Cardiac septum (tissue), 1 donor: ENCODE measurements at places on chromosomes 11 and 22. TPM values are rescaled to one million over a fixed set of nuclear protein-coding genes. Genes with fewer than 3 reads are reported as not detected.

The SBF2 gene
- total RNA-seq: 27.9 TPM

The ART1 gene
- total RNA-seq: 1.3 TPM

The MYBPC3 gene
- 1,860 TPM for total RNA-seq

The WDR74 gene
- total RNA-seq: 22.8 TPM

The POU2AF1 gene
- total RNA-seq: 0.13 TPM

The ELFN2 gene
- 0.03 TPM for total RNA-seq

The RFPL2 gene
- total RNA-seq: not detected

The GP1BB gene
- 5.5 TPM for total RNA-seq

- DNase-seq: no peak
Observed at GRCh38 chr11:120923866-120924508, 99.9 kb upstream of the TBCEL start.

GRCh38 chr22:19214078-19214473, 35.5 kb upstream of the SLC25A1 start:
- DNase-seq: no peak

- DNase-seq: peak; percentile 62
Observed at GRCh38 chr22:30889996-30890480, 78.5 kb downstream of the MORC2 start.

- DNase-seq: no peak
Observed at GRCh38 chr11:131044851-131045250, 128.6 kb upstream of the SNX19 start.

- DNase-seq: no peak
Observed at GRCh38 chr11:1632053-1632714, 2.6 kb downstream of the KRTAP5-5 start.

GRCh38 chr11:67158221-67158620, 39.2 kb downstream of the KDM2A start:
- DNase-seq: no peak

DNA sequence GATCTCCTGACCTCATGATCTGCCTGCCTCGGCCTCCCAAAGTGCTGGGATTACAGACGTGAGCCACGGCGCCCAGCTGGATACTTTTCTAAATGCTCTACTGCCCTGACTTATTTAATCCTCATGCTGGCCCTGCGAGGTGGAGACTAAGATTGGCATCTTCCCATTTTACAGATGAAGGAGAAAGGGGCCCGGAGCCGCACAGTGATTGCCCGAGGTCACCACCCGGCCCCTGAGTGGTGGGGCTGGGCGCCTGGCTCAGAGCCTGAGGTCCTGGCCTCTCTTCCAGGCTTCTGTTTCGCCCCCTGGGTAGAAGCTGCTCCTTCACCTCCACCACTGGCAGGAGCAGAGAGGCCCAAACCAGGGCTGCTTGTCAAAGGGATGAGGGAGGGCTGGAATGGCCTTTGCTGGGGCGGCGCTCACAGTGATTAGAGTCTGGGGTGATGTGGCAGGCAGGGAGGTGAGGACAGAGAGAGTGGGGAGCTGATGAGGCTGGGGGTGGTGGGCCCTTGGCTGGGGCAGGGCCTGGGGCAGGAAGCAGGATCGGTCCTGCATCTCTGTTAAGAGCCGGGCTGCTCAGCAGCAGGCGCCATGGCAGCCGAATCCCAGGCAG, 15.4 kb upstream of the MPPED1 start:
- no peak for DNase-seq

GRCh38 chr22:46537946-46538813, 760 bp upstream of the CELSR1 start:
- no peak for DNase-seq

- DNase-seq: no peak
Observed at GRCh38 chr11:122331079-122331478, 215.1 kb upstream of the BLID start.

DNA sequence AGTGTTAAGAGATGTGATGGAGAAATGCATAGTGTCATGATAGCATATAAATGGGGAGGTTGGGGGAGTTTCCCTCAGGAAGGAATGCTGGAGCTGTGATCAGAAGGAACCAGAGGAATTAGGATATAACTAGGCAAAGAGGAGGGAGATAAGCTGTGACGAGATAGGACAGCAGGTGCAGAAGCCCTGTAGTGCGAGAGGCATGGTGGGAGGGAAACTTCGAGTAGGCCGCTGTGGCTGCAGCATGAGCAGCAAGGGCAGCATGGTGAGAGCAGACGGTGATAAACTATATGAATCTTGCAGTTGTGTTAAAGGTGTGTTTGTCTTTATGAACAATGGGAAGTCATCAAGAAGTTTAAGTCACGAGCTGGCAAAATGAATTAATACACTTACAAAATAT, 109.9 kb downstream of the EMSY start:
- no peak for DNase-seq

DNA sequence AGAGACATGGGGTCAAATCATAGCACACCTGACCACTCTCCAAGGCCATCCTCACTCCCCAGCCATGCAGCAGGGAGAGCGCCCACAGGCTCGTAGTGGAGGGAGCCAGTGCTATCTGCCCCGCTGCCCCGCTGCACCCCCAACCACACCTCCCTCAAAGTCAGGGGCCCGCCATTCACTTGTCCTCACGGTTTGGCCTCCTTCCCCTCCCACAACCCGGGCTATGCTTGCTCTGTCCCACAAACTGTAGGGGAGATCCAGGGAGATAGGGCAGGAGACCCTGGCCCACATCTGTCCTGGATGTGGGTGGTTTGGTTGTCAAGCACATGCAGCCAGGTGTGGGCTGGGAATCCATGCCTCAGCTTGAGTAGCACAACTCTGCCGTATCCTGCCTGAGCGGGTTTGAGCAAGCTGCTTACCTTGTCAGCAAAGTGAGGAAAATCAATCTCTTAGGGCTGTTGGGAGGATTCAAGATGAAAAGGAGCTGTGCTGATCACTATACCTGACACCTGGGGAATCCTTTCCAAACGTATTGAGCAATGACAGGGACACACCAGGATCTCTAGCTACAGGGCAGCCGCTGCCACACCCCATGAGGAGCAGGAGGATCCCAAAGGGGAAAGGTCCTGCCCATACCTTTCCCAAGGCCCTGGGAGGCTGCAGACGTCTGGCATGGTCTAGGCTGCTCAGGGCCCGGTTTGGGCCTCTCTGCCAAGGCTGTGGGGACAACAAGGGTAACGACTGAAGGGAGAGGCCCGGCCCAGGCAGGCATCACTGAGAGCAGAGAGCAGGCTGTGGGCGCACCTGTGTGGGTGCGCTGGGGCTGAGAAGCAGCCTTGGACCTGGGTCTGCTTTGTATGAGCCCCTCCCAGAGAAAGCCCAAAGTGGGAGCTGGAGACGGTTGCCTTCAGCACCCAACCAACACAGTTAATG, 23.3 kb downstream of the KCNJ5 start:
- DNase-seq: no peak

- no peak for DNase-seq
Observed at GRCh38 chr22:22387386-22387736, 121.2 kb downstream of the ZNF280B start.

GRCh38 chr22:20128902-20129746, 2.5 kb upstream of the ZDHHC8 start:
- no peak for DNase-seq

DNA sequence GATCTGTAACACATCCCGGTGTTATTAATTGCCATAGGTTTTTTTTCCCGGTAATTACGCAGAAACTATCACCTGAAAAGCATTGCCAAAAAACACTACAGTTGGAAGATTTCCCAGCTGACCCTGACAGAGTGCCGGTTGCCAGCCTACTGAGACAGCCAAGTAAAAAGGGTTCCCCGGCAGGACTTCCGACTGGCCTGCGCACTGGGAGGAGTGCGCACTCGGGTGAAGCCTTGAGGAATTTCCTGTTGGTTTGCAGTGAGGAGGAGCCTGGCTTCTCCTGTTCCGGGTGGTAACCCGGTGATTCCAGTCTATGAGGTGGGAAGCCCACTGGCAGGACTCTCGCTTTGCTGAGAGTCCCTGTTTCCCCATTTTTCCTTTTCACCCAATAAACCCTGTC, 52.1 kb downstream of the CNTF start:
- no peak for DNase-seq

DNA sequence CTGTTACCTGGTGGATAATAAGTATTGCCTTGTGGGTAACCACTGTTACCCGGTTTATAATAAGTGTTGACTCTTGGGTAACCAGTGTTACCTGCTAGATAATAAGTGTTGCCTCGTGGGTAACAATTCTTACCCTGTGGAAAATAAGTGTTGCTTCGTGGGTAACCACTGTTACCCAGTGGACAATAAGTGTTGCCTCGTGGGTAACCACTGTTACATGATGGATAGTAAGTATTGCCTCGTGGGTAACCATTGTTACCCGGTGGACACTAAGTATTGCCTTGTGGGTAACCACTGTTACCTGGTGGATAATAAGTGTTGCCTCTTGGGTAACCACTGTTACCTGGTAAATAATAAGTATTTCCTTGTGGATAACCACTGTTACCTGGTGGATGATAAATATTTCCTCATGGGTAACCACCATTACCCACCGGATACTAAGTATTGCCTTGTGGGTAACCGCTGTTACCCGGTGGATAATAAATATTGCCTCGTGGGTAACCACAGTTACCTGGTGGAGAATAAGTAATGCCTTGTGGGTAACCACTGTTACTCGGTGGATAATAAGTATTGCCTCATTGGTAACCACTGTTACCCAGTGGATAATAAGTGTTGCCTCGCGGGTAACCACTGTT, 8.7 kb upstream of the NXPE4 start:
- no peak for DNase-seq

GRCh38 chr11:60891103-60891741, 15.2 kb downstream of the PRPF19 start:
- DNase-seq: no peak
